ENCODE measurements at places on chromosomes 5 and 9.

GRCh38 chr9:88781628-88782391 lies 209.5 kb upstream of the S1PR3 start:
- DNase-seq, result no peak

DNA sequence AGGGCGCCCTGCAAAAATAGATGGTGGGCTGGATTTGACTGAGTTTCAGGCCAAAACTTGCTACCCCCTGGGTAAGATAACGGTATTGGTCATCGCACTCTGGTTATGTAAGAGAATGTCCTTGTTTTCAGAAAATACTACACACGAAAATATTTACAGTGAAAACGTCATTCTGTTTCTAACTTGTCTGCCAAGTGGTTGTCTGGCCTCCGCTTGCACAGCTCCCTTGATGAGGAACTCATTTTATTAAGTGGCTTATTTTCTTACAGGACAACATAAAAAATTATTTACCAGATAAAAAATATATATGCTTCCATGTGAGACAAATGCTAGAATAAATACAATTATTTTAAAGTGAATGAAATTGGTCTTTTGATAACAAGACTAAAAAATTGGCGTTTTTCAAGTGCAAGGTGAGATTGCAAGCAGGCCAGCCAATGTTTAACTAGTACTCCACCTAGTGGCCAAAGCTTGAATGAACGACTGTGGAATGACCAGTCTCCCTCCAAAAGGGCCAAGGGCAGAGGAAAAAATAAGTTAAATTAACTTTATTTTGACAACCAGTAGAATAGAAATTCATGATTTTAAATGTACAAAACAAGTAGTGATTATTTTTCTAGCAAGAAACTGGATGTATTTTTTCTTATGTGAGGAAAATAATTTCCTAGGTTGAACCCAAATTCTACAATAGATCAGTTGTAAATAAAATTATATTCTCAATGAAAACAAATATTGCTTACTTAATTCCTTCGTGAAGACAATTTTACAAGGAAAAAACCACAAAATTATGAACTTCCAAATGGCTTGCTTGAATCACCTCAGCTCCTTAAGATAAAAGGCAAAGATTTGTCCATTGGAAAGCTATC lies 93.2 kb downstream of the ZFAND5 start:
- DNase-seq, result no peak

GRCh38 chr5:119966028-119966427 lies 336.7 kb downstream of the FAM170A start:
- DNase-seq, result no peak

GRCh38 chr9:29625292-29625731 lies 2052.0 kb upstream of the C9orf72 start:
- no peak for DNase-seq

DNA sequence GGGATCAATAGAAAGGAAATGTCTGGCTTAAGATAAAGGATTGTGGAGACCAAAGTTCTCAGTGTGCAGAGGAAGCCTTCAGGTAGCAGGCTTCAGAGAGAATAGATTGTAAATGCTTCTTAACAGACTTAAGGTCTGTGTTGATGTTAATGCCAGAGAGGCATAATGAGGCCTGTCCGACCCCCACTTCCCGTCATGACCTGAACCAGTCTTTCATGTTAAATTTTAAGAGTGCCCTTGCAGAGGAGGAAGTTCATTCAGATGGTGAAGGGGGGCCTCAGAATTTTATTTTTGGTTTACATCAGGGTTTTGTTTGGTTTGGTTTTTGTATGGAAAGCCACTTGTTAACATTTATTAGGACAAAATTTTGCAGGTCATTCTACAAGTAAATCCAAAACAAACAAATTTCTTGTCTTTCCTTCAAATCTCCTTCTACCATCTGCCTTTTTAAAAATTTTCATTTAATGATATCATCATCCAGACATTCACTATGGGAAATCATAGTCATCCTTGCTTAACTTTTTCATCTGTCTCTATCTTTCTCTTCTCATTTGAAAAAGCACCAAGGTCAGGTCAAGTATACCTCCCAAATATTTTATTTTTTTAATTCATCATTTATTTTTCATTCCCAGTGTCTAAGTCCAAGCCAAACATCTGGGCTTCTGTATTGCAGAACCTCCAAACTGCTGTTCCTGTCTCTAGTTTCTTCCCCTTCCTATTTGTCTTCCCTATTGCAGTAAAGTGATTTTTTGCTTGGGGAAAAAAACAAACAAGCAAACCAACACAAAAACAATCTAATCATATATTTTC lies 6.9 kb upstream of the ABCA1 start:
- DNase-seq, result no peak

GRCh38 chr5:93993161-93993560 lies 251.8 kb upstream of the POU5F2 start:
- no peak for DNase-seq

GRCh38 chr5:57784121-57784520 lies 301.5 kb upstream of the ACTBL2 start:
- DNase-seq, result no peak

DNA sequence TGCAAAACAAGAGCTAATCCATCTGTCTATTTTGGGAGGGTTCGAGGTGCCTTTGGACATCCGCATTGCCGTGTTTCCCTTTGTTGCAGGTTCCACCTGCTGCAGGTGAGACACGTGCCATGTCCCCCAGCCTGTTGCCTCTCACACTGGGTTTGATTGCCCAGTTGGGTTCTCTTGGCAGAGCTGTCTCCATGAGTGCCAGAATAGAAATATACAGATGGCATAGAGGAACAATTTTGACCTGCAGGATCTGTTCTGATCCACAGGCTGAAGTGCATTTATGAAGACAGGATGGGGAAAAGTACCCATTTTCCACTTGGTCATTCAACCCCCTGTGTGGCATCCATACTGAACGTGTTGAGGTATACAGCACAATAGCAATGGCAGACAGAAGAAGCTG lies 178.1 kb downstream of the SGCD start:
- DNase-seq, result no peak

GRCh38 chr9:105146677-105147076 lies 97.8 kb upstream of the SLC44A1 start:
- DNase-seq, result no peak

DNA sequence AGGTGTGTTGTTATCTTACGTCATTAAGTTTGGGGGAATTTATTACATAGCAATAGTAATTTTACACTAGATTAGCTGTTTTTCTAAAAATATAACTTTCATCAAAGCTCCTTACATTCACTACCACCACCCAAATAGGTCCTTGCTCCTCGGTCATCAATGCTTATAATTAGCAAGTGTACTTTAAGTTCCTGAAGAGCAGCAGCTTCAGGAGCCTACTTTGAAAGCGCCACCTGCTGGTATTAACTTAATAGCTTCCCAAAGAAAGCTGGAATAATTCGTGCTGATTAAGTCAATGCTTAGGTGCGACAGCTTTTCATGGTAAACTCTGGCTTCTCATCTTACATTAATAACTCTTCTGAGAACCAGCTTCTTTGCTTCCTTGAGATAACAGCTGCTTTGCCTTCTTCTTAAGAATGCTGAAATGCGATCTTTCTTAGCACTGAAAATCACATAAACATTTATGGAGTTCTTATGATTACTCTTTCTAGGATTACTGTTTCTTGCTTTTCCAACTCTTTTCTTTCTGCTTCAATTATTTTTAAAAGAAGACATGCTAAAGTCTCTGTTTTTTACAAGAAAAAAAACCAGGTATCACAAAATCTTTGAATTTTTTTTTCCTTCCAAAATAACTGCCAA lies 10.0 kb upstream of the C5 start:
- DNase-seq, result no peak

DNA sequence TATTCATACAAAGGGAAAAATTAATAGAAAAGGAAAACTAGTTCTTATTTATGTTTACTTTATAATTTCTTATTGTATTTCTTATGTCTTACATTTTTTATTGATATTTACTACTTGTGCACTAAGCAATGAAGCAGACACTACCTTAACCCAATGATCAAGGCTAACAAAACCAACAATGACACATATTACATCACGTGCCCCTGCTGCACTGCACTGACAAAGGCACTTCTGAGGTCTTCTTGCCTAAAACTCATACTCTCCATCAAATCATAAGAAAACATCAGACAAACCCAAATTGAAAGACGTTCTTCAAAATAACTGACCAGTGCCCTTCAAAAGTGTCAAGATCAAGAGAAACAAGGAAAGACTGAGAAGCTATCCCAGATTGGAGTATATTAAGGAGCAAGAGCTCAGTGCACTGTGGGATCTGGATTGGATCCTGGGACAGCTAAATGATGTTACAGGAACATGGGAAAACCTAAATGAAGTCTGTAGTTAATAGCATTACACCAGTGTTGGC lies 230.9 kb downstream of the AUH start:
- DNase-seq, result no peak

DNA sequence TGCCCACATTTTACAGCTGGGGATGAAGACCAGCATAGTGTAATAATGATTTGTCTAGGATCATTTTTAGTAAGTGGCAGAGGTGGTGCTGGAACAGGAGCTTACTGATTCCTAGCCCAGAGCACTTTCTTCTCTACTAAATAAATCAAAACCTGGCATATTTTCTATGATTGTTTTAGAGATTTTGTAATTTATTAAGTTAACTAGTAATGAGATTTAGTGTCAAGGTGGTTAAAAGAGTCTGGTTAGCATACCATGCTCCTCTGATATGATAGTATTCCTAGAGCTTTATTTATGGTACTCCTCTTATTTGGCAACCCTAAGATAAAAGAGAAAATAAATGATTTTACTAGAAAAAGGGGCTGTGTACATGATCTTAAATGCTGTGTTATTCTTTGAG lies 604.0 kb downstream of the ISL1 start:
- no peak for DNase-seq

- no peak for DNase-seq
Measured at GRCh38 chr9:115353681-115354080, 235.7 kb upstream of the TNC start.

DNA sequence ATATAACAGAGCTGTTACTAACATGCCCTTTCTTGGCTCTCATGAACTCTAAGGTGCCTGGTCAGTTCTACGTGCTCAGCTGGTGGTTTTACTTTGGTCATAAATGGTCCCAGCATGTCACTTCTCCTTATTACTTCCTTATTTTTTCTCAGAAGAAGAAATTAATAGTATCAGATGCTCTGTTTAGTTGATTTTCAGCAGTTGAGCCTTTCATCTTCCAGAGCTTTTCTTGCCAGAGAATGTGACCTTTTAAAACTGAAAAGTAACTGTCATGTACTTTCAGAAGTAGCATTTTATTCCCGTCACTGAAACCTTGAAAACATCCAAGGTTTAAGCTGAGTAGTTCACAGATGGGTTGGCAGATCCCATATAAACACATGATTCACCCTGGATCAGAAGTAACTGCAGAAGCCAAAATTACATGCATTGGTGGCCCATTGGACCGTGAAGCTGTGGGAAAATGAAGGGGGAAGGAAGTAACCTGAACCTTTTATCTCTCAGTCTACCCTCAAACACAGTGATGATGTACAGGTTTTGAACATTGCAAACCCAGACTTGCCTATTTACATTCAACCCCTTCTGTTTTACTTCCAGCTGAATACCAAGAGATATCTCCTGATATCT lies 50.5 kb downstream of the HACD4 start:
- no peak for DNase-seq

- no peak for DNase-seq
Measured at GRCh38 chr5:133523961-133524586, 88.3 kb downstream of the FSTL4 start.

- DNase-seq, result no peak
Measured at GRCh38 chr9:134375430-134376385, 49.5 kb downstream of the RXRA start.

DNA sequence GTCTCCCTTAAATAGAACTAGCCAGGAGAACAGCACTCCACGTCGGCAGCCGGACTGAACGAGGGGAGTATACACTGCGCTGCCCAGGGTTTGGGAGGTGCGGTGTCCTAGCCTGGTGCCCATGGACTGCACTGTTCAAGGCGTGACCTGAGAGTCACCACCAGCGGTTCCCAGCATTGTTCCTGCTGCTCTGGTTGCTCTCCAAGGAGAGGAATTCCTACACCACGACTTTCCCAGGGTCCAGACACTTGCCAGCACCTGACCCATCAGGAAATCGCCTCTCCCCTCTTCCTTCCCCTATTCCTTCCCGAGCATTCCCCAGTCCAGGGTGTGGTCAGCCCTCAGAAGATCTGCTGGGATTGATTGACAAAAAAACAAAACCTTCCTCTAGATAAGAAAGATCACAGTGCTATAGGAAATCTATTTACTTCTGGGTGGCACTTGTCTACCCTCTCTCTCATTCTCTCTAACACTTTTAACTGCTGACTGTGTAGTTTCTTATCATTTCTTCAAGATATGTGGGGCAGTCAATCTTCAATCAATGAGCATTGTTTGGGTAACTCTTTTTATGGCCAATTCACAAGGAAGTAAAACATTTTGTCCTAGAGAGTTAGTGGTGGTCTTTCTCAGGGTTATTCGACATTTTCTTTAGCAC lies 297.8 kb upstream of the ACTBL2 start:
- DNase-seq, result no peak

GRCh38 chr5:81315336-81315735 lies 13.9 kb downstream of the ZCCHC9 start:
- DNase-seq, result no peak

DNA sequence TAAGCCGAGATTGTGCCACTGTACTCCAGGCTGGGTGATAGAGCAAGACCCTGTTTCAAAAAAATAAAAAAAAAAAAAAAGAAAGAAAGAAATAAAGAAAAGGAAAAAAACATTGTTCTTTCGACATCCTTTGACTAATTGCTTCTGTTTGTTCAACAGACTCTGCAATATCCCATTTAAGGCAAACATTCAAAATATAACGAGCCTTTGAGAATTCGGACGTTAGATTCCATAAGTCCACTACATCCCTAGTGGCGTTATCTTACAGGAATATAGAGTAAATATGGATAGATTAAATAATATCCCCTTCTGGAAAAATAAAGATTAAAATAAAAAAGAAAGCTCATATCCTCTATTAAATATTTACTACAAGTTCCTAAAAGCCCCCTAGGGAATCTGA lies 27.0 kb upstream of the HOMER1 start:
- DNase-seq, result no peak

GRCh38 chr5:4418084-4418483 lies 722.0 kb upstream of the ADAMTS16 start:
- DNase-seq, result no peak

GRCh38 chr9:34986540-34987047 lies 3.0 kb upstream of the DNAJB5 start:
- DNase-seq, result peak; percentile 74

DNA sequence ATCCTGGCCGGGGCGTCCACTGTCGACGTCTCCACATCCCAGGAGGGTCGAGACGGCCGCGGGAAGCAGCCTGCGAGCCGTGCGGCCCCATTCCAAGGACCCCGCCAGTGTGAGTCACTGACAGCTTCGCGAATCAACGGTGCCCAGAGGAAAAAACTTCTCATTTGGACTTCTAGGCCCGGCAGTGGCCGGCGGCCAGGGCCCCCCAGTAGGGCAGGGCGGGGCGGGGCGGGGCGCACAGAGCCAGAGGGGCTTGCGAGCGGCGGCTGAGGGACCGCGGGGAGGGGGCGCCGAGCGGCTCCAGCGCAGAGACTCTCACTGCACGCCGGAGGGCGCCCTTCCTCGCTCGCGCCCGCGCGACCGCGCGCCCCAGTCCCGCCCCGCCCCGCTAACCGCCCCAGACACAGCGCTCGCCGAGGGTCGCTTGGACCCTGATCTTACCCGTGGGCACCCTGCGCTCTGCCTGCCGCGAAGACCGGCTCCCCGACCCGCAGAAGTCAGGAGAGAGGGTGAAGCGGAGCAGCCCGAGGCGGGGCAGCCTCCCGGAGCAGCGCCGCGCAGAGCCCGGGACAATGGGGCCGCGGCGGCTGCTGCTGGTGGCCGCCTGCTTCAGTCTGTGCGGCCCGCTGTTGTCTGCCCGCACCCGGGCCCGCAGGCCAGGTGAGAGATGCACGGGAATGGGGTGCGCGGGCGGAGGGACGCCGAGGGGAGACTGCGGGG lies at the start of gene F2R:
F2R (plus strand) TSS at position 391 of the 720 bp plus-strand sequence; CDS start at position 573, 182 bp downstream.
- DNase-seq, result no peak

GRCh38 chr5:111511831-111512374 lies 432 bp downstream of the STARD4 start:
- no peak for DNase-seq
